Calu3 (cell line): ENCODE measurements at places on chromosomes 7 and 10. TPM values are rescaled to one million over a fixed set of nuclear protein-coding genes. Genes with fewer than 3 reads are reported as not detected.

AEBP1 gene
- not detected in 2 replicates for total RNA-seq

- no peak for DNase-seq
- H3K36me3 ChIP-seq, result no peaks in the 10 kb centered on the region
- no peak overlapping the region for H3K27ac ChIP-seq
Observed at GRCh38 chr10:82266438-82266837, 391.4 kb downstream of the NRG3 start.

GRCh38 chr7:69531050-69531449 lies 67.2 kb upstream of the AUTS2 start:
- no peak overlapping the region for H3K4me3 ChIP-seq
- H3K27me3 ChIP-seq, result no peaks in the 10 kb centered on the region
- H3K27ac ChIP-seq, result no peak overlapping the region

DNA sequence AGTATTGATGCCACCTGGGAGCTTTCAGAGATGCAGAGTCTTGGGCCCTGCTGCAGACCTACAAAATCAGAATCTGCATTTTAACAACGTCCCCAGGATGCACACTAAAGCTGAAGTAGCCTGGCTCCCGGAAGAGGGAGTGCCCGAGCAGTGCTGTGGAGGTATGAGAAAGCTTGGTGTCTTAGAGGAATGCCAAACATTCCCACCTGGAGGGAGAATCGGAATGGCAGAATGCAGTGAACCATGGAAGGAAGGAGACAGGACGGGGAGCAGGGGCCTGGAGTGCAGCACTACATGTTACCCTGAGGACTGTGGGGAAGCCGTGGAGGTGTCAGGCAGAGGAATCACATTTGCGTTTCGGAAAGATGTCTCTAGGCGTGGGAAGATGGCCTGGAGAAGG lies 90.9 kb downstream of the AOAH start:
- H3K27ac ChIP-seq, result no peak overlapping the region
- H3K4me3 ChIP-seq, result no peak overlapping the region
- no peaks in the 10 kb centered on the region for H3K4me1 ChIP-seq
- no peaks in the 10 kb centered on the region for H3K36me3 ChIP-seq

DNA sequence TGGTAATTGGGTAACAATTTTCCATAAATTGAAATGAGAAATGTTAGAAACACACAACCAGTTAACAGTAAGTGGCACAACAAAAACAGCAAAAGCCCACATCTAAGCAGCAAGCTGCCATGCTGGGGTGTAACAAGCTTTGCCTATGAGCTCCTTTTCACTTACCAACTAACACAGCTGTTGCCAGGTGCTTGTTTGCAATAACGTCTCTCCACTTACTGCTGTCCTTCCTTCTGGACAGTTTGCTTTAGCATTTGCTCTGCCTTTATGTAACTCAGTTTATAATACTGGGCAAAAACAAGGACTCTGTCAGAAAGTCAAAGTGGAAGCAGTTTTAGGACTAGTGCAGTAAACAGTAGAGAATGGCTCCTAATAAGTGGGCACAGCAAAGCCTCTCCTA lies 740.9 kb downstream of the POM121L12 start:
- H3K27ac ChIP-seq, result no peak overlapping the region
- no peak for DNase-seq
- no peaks in the 10 kb centered on the region for H3K36me3 ChIP-seq
- no peak overlapping the region for H3K4me3 ChIP-seq

GNGT1 gene
- total RNA-seq, result not detected in 2 replicates

- peaks cover 7% of the 10 kb centered on the region for H3K36me3 ChIP-seq
- H3K4me1 ChIP-seq, result no peaks in the 10 kb centered on the region
- H3K27ac ChIP-seq, result no peak overlapping the region
- no peak overlapping the region for H3K4me3 ChIP-seq
- no peaks in the 10 kb centered on the region for H3K27me3 ChIP-seq
- no peak for DNase-seq
Observed at GRCh38 chr10:75165684-75166622, 44.6 kb upstream of the VDAC2 start.

DNA sequence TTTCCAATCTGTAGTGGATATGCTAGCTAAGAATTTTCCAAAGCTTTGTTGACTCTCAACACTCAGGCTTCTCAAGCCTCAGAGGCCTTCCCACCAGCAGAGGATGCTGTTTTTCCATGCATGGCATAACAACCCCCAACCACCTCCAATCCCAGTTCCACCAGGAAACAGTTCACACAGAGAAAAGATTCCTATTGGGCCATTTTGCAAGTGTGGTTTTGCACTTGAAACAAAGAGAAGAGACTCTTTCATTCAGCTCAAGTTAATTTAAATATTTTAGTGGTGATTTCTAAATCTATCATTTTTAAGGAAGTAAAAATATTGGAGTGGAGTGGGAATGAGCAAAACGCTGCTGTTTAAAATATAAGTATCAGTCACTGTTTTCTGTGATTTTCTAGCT lies 105.6 kb upstream of the COL1A2 start:
- no peak overlapping the region for H3K27ac ChIP-seq
- no peak overlapping the region for H3K4me3 ChIP-seq
- DNase-seq, result peak; percentile 64
- no peaks in the 10 kb centered on the region for H3K36me3 ChIP-seq
- no peaks in the 10 kb centered on the region for H3K4me1 ChIP-seq

SPDYE11 gene
- total RNA-seq, result not detected in 2 replicates

DNA sequence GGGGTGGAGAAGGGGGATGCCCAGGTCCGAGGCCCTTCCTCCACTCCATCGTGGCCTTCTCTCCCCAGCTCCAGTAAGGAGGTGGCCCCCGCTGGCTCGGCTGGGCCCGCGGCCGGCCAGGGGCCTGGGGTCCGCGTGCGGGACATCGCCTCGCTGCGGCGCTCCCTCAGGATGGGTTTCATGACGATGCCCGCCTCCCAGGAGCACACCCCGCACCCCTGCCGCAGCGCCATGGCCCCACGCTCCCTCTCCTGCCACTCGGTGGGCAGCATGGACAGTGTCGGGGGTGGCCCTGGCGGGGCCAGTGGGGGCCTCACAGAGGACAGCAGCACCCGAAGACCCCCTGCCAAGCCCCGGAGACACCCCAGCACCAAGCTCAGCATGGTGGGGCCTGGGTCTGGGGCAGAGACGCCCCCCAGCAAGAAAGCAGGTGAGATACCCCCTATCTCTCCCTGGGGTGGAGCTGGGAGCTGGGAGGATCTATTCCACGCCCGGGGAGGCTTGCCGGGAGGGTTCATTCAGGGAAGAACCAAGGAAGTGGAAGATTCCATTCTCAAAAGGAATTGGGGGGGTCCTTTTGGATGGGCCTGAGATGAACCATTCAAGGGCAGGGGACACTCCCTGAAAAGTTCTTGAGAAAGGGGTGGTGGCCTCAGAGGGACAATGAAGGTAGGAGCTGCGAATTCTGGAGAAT lies 3.2 kb downstream of the NYAP1 start:
- peaks cover 5% of the 10 kb centered on the region for H3K36me3 ChIP-seq
- no peak overlapping the region for H3K27ac ChIP-seq
- no peak overlapping the region for H3K4me3 ChIP-seq
- no peak for DNase-seq

SFTPA2 gene
- 0.21 and 0.86 TPM in 2 replicates for total RNA-seq

- H3K4me3 ChIP-seq, result no peak overlapping the region
- H3K27me3 ChIP-seq, result no peaks in the 10 kb centered on the region
- no peak overlapping the region for H3K27ac ChIP-seq
- no peak for DNase-seq
- H3K4me1 ChIP-seq, result peaks cover 49% of the 10 kb centered on the region
- H3K36me3 ChIP-seq, result peaks cover 9% of the 10 kb centered on the region
Observed at GRCh38 chr7:55048221-55048859, 29.5 kb downstream of the EGFR start.

- no peak overlapping the region for H3K4me3 ChIP-seq
- H3K27me3 ChIP-seq, result no peaks in the 10 kb centered on the region
- H3K36me3 ChIP-seq, result no peaks in the 10 kb centered on the region
- no peaks in the 10 kb centered on the region for H3K4me1 ChIP-seq
Observed at GRCh38 chr10:76155961-76156360, 724.5 kb downstream of the LRMDA start.

DNA sequence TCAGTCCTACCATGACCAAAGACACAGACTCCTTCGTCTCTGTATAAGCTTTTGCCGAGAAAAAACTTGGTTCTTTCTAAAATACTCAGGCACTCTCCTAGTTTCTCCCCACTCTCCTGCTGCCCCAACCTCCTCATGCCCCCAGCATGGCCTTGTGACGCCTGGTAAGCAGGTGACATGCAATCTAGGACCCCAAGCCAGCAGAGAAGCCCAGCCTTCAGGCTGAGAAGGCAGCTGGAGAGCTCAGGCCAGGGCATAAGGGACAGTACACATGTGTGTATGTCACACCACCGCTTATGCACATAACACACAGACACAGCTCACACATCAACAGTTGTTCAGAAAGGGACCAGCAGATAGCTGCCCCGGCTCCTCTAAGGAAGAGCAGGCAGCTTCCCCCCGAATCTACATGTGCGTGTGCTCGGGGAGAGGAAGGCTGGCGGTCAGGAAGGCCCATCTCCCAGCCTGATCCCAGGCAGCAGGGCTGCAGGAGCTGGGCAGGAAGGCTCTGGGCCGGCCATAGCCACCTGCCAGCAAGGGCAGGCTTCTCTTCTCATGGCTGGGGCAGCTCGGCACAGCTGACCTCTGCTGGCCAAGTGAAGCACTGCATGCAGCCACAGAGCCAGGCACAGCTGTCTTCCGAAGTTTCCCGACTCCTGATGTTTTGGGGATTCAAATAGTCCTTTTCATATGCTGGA lies 8.5 kb downstream of the DDX56 start:
- peaks cover 32% of the 10 kb centered on the region for H3K4me1 ChIP-seq
- H3K27me3 ChIP-seq, result no peaks in the 10 kb centered on the region
- peak overlapping the region; percentile 66 for H3K27ac ChIP-seq
- H3K4me3 ChIP-seq, result no peak overlapping the region
- peaks cover 64% of the 10 kb centered on the region for H3K36me3 ChIP-seq
- DNase-seq, result peak; percentile 88

GRCh38 chr10:86899670-86900276 lies 57.6 kb downstream of the MMRN2 start:
- peak; percentile 58 for DNase-seq
- no peaks in the 10 kb centered on the region for H3K27me3 ChIP-seq
- H3K36me3 ChIP-seq, result no peaks in the 10 kb centered on the region
- H3K4me3 ChIP-seq, result no peak overlapping the region
- H3K4me1 ChIP-seq, result no peaks in the 10 kb centered on the region
- H3K27ac ChIP-seq, result no peak overlapping the region

MKX gene
- total RNA-seq, result 1.5 and 2.3 TPM in 2 replicates

CTAGE8 gene
- 3.9 and 4.3 TPM in 2 replicates for total RNA-seq

GRCh38 chr10:7334642-7334964 lies 76.2 kb downstream of the SFMBT2 start:
- H3K36me3 ChIP-seq, result no peaks in the 10 kb centered on the region
- H3K4me1 ChIP-seq, result no peaks in the 10 kb centered on the region
- no peak for DNase-seq
- H3K27ac ChIP-seq, result no peak overlapping the region

DNA sequence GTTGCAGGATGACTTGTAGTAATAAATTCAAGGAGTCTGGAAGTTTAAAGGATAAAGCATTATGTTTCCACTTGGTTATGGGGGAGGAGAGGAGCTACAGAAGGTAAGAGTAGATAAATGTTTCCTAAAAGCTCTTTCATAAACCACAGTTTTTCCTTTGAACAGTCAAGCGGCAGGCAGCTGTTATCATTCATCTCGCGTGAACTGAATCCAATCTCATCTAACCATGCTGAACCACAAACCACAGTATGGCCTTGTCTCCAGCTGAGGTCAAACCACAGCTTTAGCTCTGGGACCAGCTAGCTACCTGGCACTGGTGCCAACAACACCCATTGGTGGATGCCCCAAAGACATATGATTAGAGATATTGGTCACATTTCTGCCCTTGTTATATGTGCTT lies 63.3 kb downstream of the NOC3L start:
- no peak overlapping the region for H3K27ac ChIP-seq
- peaks cover 38% of the 10 kb centered on the region for H3K27me3 ChIP-seq
- no peak overlapping the region for H3K4me3 ChIP-seq
- H3K4me1 ChIP-seq, result no peaks in the 10 kb centered on the region

ARPC1B gene
- total RNA-seq, result 107 and 108 TPM in 2 replicates

GRCh38 chr7:55326081-55326835 lies 38.9 kb upstream of the LANCL2 start:
- H3K4me1 ChIP-seq, result no peaks in the 10 kb centered on the region
- H3K36me3 ChIP-seq, result no peaks in the 10 kb centered on the region
- no peak overlapping the region for H3K4me3 ChIP-seq
- no peak overlapping the region for H3K27ac ChIP-seq
- no peak for DNase-seq

- peak overlapping the region; percentile 100 for H3K27ac ChIP-seq
- peak overlapping the region; percentile 65 for H3K4me3 ChIP-seq
- DNase-seq, result peak; percentile 75
- peaks cover 69% of the 10 kb centered on the region for H3K4me1 ChIP-seq
- H3K27me3 ChIP-seq, result no peaks in the 10 kb centered on the region
- peaks cover 40% of the 10 kb centered on the region for H3K36me3 ChIP-seq
Observed at GRCh38 chr10:44981172-44982113, 2.8 kb upstream of the DEPP1 start.

- H3K27me3 ChIP-seq, result no peaks in the 10 kb centered on the region
- no peaks in the 10 kb centered on the region for H3K4me1 ChIP-seq
- no peak overlapping the region for H3K4me3 ChIP-seq
- no peaks in the 10 kb centered on the region for H3K36me3 ChIP-seq
Observed at GRCh38 chr7:46583656-46584055, 662.6 kb upstream of the IGFBP3 start.

GRCh38 chr10:132417957-132418441 lies 21.0 kb downstream of the PWWP2B start:
- H3K4me3 ChIP-seq, result no peak overlapping the region
- no peak overlapping the region for H3K27ac ChIP-seq
- H3K4me1 ChIP-seq, result peaks cover 6% of the 10 kb centered on the region
- DNase-seq, result no peak

GRCh38 chr10:81019029-81019890 lies 481.6 kb downstream of the SH2D4B start:
- no peaks in the 10 kb centered on the region for H3K27me3 ChIP-seq
- peaks cover 5% of the 10 kb centered on the region for H3K36me3 ChIP-seq
- DNase-seq, result peak; percentile 52

GRCh38 chr7:129454249-129454551 lies 20.0 kb downstream of the STRIP2 start:
- no peak overlapping the region for H3K27ac ChIP-seq
- H3K4me3 ChIP-seq, result no peak overlapping the region
- DNase-seq, result no peak
- H3K27me3 ChIP-seq, result no peaks in the 10 kb centered on the region

TRPV5 gene
- total RNA-seq, result not detected in 2 replicates

IGFBP3 gene
- total RNA-seq, result 221 and 315 TPM in 2 replicates

GRCh38 chr7:100602889-100603725 lies 944 bp downstream of the PCOLCE start:
- H3K27ac ChIP-seq, result no peak overlapping the region
- no peak for DNase-seq
- no peaks in the 10 kb centered on the region for H3K4me1 ChIP-seq
- peaks cover 11% of the 10 kb centered on the region for H3K36me3 ChIP-seq

DNA sequence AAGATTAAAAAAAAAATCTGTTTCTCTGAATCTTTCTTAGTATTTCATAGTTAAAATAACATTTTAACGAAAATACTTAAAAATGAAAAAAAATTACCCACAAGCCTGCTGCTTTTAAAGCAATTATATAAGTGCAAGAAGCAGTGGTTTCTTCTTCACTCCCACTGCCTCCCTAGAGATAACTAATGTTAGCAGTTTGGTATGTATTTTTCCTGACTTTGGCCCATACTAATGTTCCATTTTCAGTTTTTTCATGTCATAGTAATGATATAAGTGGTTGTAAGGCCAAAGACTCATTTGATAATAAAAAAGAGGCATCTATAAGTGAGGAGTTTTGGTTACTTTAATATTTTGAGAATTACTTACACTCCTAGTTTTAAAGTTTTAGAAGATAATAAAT lies 24.3 kb upstream of the LAMB1 start:
- H3K36me3 ChIP-seq, result peaks cover 4% of the 10 kb centered on the region
- H3K27ac ChIP-seq, result no peak overlapping the region
- H3K27me3 ChIP-seq, result no peaks in the 10 kb centered on the region
- H3K4me1 ChIP-seq, result peaks cover 16% of the 10 kb centered on the region

GARIN1A gene
- 7.3 and 8.5 TPM in 2 replicates for total RNA-seq

CSGALNACT2 gene
- 8.9 and 10.0 TPM in 2 replicates for total RNA-seq
